ENCODE measurements at places on chromosomes 16 and 17.

- DNase-seq = no peak
These were observed 16.6 kb downstream of the CHD9NB start for GRCh38 chr16:53036066-53036465.

DNA sequence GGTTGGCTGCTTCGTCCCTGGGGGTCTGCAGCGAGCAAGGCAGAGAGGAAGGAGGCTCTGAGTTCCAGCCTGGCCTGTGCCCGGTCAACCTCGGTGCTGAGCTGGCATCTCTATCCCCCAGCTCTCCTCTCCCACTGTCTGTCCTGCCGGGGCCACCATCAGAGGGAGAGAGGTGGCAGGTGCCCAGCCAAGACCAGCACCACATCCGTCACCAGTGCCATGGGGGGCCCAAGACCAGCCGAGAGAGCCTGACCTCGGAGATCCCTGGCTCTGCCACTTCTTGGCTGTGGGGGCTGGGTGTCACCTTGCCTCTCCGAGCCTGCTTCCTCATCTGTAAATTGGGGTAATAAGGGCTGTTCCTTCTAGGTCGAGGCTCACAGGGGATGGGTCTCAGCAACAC lies 560 bp upstream of the P2RX1 start:
- DNase-seq = no peak

DNA sequence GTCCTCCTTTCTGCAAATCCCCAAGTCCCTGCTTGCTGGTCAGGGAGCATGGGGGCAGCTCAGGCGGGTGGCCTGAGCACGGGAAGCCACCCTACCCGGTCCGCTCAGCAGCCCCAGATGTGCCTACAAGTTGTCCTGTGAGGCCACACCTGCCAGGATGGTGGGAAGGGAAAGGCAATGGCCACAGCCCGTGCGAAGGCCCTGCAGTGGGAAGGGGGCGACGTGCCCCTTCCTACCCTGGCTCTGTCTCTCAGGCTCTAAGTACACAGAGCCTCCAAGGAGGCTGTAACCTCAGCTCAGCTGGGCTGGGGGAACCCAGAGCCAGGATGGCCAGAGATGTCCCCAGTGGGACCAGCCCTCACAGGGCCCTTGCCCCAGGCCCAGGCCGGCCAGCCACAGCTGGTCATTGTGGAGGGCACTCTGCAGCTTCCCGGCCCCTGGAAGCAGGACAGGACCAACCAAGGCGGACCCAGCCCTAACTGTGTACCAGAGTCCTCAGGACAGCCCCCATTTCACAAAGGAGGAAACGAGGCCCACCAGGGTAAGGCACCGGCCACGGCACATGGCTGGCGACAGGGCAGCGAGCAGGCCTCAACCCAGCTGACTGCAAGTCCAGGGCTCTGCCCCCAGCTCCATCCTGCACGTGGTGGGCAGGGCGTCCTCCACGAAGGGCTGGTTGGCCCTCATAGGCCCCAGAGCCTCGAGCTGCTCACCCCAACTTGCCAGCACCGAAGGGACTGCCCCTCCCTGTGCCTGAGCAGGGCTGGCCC lies 82.3 kb downstream of the RTN4RL1 start:
- no peak for DNase-seq

DNA sequence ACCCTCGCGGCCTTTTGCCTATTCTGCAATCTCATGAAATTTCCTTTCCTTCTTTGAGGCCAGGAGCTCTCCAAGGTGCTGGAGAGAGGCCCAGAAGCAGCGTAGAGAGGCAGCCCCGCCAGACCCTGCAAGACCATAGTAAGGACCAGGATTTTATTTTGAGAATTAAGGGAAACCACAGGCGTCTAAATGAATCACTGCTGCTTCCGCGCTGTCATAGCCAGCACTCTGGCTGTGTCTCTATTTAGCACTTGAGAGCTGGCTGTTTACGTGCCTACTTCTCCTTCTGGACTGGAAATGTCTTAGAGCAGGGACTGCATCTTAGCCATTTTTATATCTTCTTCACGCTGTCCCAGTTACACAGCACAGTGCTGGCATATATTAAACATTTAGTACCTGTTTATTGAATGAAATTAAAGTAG lies 37.6 kb upstream of the PIRT start:
- peak; percentile 43 for DNase-seq

GRCh38 chr16:59411961-59412841 lies 678.1 kb upstream of the GOT2 start:
- no peak for DNase-seq

DNA sequence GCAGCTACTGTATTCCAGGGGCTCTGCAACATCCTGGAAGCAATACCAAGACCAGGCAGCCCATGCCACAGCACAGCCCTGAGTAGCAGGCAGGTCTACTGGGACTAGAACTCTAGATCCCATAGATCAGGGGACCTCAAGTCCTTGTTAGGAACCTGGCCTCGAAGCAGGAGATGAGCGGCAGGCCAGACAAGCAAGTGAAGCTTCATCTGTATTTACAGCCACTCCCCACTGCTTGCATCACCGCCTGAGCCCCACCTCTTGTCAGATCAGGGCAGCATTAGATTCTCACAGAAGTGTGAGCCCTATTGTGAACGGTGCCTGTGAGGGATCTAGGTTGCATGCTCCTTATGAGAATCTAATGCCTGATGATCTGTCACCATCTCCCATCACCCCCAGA lies 295.7 kb upstream of the TNRC6C start:
- no peak for DNase-seq

- DNase-seq = no peak
These were observed 15.9 kb upstream of the PDXDC1 start for GRCh38 chr16:14958970-14959369.

DNA sequence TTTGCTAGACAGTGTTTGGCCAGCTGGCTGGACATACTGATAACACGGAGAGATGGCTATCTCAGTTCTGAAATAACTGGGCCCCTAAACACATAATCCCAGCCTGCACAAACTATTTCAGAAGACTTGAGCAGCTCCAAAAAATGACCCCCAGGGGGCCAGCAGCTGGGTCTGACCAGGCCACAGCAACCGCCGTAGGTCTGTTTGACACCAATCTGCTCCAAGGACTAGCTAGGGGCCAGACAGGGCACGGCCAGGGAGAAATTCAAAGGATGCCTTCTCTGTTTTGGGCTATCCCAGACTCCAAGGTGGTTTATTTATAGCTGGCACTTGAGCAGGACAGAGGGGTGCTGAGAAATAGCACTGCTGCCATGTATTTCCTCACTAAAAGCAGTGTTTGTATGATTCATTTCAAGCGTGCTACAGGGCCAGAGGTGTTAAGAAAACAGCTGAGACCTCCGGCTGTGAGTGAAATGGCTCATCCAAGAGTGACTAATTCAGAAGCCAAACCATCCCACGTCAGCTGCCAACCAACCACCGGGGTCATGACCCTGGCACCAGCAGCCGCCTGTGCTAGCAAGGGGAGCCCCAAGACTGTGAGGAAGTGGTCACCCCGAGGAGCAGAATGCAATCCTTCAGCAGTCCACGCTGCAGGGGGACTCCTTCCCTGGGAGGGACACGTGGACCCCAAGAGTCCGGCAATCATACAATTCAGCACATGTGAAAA lies 5.7 kb downstream of the GGA2 start:
- DNase-seq = peak; percentile 74

All from activated naive CD4-positive, alpha-beta T cell treated with anti-CD3 and anti-CD28 coated beads, Interleukin-2, amount 10 ng/mL, durations not matched to agents 7 days and 5 days (primary cell).